ENCODE measurements at places on chromosomes 6 and 20.

DNA sequence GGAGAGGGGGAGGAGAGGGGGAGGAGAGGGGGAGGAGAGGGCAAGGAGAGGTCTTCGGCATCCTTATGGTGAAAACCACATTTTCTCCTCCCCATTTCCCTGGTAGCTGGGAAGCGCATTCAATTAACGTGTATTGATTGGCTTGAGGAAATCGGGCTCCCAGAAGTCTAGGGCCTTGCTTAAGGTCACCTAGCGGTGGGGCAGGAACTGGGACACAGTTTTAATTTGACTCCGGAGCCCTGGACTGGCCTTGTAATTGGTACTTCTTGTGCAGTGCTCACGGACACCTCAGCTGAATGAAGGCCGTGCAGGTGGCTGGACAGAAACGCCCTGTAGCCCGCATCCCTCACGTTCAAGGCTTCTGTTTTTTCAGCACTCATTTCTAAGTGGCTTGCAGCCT lies 42.8 kb downstream of the CTCFL start:
- no peak for DNase-seq

- no peak for DNase-seq
These were observed 88.2 kb upstream of the DST start for GRCh38 chr6:56730663-56731529.

- DNase-seq = no peak
These were observed 28.4 kb upstream of the APMAP start for GRCh38 chr20:25020901-25021301.

- DNase-seq = no peak
These were observed 28.1 kb downstream of the ARHGAP18 start for GRCh38 chr6:129681913-129682205.

DNA sequence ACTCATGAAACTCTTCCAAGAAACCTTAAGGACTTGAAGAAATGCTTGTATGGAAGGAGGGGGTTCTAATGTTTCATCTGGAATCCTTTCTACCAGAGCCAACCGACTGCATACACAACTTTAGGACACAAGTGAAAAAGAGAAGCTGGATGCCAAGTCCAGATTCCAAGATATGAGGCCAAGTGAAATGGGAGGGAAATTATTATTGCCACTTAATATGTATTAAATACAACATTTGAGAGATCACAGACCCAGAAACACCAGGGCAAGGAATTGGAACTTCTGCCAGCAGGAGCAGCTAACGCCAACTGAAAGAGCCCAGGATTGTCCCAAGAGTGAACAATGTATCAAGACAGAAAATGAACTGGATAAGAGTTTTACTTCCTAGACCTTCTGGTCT lies 144.2 kb downstream of the ARHGAP18 start:
- DNase-seq = no peak

- DNase-seq = no peak
These were observed 18.9 kb upstream of the MTHFD1L start for GRCh38 chr6:150846641-150847040.

DNA sequence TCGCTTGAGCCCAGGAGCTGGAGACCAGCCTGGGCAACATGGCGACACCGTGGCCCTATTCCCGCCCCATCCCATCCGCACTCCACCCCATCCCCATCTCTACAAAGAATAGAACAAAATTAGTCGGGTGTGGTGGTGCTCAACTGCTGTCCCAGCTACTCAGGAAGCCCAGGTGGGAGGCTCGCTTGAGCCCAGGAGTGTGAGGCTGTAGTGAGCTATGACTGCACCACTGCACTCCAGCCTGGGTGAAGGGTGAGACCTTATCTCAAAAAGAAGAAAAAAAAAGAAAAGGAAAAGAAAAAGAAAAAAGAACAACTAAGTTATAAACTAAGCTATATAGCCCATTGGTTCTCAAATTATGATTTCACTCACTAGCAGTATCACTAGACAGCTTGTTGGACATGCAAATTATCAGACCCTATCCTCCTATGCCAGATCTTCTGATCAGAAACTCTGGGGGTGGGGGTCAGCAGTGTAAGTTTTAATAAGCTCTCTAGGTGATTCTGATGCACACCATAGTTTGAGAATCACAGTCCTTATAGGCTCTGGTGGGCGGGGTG lies 491 bp upstream of the ITCH start:
- DNase-seq = no peak

GRCh38 chr20:55216525-55217242 lies 741.3 kb downstream of the DOK5 start:
- DNase-seq = no peak

DNA sequence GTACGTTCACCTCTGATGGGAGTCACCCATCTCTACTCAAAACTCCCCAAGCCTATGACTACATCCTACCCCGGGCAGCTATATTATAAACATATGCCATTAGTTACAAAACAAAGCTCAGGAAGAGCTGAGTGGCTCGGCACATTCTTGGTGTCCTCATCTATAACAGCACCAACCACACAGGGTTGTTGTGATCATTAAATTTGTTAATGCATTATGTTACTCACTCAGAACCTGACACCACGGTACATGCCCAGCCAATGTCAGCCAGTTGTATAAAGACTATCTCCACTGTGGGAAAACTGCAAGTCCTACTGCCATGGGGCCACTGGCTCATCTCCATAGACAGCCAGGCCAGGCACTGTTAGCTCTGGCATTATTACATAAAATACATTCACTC lies 7.7 kb downstream of the CDK5RAP1 start:
- DNase-seq = no peak

GRCh38 chr20:20687319-20687718 lies 25.1 kb downstream of the RALGAPA2 start:
- DNase-seq = no peak

DNA sequence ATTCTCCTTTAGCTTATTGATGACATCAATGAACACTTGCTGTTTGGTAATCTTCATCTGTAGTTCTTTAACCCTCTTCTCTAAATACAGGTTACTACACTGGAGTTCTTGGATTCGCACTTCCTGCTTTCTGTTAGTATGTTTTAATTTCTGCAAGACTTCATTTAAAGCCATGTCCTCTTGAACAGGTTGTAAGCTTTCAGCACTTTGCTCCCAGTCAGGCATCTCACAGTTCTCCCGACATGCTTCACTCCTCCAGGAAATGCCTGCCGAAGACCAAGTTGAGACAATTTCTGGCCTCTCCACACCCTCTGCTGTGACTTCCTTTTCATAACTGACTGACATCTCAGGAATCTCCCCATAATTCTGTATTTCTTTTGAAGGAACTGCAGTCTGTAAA lies 15.8 kb downstream of the CAGE1 start:
- no peak for DNase-seq

- peak; percentile 59 for DNase-seq
These were observed 527 bp downstream of the TOMM34 start for GRCh38 chr20:44959638-44960102.

GRCh38 chr20:8228315-8228714 lies 96.2 kb downstream of the PLCB1 start:
- DNase-seq = no peak
